Amygdala (tissue), 56 donors: ENCODE measurements at places on chromosomes 13 and 19.

GRCh38 chr19:35560271-35560670 lies 3.2 kb downstream of the ATP4A start:
- DNase-seq = no peak

- no peak for DNase-seq
Measured at GRCh38 chr19:20660473-20661140, 764 bp downstream of the ZNF626 start.

DNA sequence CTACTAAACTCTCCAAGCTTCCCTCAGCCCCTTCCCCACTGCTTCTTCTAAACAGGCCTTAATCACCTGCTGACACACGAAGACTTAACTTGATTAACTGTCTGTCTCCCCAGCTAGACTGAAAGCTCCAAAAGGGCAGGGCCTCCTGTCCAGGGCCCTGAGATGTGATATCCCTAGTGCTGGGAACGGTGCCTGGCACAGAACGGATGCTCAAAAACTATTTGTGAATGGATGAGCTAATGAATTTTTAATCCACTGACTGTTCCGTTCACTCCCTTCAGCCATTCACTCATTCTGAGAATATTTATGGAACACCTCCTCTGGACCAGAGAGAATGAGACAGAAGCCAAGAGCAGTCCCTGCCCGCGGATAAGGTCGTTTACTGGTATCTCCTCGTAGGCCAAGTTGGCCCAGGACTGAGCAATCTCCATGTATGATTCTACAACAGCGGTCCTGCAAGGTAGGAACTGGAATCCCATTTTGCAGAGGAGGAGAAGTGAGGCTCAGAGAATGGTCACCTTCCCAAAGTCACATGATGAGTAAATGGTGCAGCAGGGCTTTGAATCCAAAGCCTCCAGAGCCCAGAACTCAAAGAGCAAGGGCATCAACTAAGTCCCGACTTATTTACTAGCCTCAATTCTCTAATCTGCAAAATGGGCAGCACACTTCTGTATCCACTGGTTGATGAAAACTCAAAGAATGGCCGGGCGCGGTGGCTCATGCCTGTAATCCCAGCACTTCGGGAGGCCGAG lies 3.4 kb downstream of the DMWD start:
- no peak for DNase-seq

GRCh38 chr13:47480951-47481350 lies 520.1 kb downstream of the SUCLA2 start:
- no peak for DNase-seq

GRCh38 chr19:49916839-49917733 lies 11.9 kb upstream of the ATF5 start:
- DNase-seq = no peak

DNA sequence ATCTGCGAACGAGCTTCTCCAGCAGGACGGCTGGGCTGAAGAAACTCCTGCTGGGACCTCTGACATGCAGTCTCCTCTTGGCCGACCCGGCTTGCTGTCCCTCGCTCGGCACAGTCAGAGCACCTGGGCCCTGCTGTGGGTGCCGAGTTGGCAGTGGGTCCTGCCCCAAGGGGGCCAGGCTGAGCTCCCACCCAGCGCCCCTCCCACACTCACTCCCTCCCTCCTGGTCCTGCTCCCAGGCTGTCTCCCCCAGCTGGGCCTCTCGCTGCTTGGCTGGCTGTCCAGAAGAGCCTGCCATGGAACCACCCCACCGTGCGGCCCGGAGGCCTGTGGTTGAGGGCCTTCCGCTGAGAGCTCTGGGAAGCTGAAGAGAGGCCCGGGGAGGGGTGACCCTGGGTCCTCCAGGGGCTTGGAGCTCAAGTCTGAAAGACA lies 6.0 kb downstream of the AKT2 start:
- no peak for DNase-seq

DNA sequence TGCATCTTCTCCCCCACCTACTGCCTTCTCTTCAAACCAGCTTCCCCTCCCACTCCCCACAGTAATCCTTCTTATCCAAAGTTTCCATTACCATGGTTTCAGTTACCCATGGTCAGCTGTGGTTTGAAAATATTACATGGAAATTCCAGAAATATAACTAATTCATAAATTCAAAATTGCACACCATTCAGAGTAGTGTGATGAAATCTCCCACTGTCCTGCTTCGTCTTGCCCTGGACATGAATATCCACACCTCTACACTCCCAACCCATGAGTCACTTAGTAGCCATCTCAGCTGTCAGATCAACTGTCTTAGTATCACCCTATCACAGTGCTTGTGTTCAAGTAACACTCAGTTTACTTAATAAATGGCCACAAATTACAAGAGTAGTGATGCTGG lies 3.8 kb upstream of the KCTD12 start:
- no peak for DNase-seq

DNA sequence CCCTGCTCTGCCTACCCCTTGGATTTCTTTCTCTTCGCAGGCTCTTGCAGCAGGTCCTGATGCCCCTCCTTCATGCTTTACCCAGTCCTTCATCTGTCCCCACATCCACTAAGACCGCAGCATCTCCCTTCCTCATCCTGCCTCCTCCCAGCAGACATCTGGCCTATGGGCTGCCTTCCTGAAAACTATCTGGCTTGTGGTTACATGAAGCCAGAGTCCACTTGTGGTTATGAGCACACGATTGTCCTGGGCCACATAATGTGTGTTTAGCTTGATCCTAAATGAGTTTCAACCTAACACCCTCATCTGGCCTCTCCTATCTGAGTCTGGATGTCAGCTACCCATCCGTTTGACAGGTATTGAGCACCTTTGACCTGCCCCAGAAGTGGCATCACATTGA lies 5.5 kb upstream of the ZNF175 start:
- no peak for DNase-seq

DNA sequence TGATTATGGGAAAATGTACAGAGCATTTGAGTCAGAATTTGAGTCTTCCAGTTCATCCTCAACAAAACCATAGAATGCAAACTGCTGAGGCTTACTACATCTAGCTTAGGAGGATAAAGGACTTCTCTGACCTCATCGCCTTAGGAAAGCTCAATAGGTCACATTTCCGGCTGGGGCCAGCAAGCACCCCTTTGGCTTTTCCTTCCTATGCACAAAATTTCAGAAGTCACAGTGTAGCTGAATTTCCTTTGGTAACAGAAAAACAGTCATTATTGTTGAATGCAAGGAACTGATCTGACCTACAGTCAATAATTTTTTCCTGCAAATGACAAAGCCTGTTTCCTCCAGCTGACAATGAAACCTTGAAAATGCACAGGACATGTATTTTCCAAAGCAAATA lies 32.8 kb upstream of the LRCH1 start:
- DNase-seq = no peak

DNA sequence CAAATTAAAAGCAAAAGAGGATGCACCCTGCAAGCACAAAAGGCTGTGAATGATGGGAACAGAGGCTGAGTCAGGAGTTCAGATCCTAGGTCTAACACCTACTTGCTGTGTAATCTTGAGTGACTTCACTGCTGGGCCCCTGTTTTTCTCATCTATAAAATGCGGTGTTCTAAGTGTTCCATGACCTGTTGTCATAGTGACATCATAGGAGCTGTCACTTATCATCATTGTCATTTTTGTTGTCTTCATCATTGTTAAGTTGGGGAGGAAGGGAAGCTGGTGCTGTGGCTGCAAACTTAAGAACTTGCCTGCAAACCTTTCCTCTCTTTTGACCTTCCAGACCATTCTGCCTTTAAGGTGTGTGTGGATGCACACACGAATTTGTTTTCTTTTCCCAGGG lies 20.6 kb downstream of the ACSBG2 start:
- DNase-seq = no peak

GRCh38 chr13:108178078-108178477 lies 37.3 kb downstream of the LIG4 start:
- no peak for DNase-seq

GRCh38 chr19:43439032-43439708 lies 24.5 kb downstream of the TEX101 start:
- no peak for DNase-seq

DNA sequence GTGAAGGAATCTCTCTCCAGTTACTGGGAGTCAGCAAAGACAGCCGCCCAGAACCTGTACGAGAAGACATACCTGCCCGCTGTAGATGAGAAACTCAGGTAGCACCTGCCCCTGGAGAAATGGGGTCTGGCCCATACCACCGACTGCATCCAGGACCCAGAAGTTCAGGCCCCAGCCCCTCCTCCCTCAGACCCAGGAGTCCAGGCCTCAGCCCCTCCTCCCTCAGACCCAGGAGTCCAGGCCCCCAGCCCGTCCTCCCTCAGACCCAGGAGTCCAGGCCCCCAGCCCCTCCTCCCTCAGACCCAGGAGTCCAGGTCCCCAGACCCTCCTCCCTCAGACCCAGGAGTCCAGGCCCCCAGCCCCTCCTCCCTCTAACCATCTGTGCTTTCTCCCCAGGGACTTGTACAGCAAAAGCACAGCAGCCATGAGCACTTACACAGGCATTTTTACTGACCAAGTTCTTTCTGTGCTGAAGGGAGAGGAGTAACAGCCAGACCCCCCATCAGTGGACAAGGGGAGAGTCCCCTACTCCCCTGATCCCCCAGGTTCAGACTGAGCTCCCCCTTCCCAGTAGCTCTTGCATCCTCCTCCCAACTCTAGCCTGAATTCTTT lies 3.0 kb downstream of the APOC2 start:
- DNase-seq = no peak

DNA sequence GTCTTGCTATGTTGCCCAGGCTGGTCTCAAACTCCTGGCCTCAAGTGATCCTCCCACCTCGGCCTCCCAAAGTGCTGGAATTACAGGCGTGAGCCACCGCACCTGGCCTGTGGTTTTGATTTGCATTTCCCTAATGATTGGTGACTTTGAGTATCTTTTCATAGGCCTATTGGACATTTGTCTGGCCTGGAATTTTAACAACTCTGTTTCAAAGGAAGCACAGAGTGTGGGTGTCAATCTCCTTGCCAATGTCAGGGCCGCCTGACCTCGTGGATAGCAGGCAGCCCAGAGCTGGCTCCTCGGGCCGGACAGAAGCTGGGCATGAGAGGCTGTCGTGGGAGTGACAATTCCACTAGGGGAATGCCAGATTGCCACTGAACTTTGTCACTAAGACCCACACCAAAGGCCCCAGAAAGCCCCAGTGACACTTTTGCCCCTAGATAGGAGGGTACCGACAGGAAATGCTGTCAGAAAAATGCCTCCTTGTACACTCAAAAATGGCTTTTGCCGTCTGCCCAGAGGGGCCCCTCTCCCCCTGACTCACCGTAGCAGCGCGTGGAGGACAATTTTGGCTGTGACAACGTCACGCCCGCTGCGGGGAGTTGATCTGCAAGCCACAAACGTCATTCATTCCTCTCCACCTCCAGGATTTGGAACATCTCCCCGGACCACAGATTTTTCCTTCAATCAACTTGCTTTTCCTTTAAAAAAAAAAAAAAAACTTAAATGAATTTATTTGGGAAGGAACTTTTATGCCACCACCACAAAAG lies 11.7 kb upstream of the ADGRE5 start:
- no peak for DNase-seq

GRCh38 chr13:50626101-50626547 lies 217.4 kb downstream of the DLEU7 start:
- no peak for DNase-seq

- DNase-seq = no peak
Measured at GRCh38 chr19:45790942-45791341, 1.7 kb downstream of the DMWD start.

DNA sequence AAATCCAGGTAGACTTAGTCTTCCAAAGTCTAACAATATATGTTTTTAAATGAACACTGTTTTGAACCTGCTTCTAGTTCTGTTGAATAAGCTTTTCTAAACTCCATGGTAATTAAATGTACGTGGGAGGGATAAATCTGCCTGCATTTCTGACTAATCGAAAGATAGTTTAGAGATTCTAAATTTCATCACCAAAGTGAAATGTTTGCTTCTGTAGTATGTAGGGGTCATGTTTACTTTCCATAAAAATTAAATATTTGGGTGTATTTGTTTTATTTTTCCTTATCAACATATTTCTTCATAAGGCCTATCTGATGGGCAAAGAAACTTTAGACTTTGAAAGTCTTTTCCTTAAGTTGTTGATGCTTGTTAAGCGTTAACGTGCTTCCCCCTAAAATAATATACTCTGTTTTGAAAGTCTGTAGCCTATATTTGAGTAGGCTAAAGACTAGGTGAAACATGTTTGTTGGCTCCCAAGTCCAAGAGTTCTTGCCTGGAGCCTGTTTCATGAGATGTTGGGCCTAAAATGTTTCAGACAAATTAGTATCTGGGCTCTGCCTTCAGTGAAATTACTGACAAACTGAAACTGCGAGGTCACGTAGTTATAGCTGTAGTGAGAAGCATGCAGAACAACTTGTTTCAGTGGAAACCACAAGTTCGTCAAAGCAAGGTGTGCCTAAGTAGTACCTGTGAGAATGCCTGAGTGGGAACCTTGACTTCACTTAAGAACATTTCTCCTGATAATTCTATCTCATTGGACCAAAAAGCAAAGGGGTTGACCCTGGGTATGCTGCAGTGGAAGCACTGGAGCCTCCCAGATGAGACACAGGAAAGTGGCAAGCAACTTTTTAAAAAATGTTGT lies 126.2 kb downstream of the LMO7 start:
- DNase-seq = no peak

DNA sequence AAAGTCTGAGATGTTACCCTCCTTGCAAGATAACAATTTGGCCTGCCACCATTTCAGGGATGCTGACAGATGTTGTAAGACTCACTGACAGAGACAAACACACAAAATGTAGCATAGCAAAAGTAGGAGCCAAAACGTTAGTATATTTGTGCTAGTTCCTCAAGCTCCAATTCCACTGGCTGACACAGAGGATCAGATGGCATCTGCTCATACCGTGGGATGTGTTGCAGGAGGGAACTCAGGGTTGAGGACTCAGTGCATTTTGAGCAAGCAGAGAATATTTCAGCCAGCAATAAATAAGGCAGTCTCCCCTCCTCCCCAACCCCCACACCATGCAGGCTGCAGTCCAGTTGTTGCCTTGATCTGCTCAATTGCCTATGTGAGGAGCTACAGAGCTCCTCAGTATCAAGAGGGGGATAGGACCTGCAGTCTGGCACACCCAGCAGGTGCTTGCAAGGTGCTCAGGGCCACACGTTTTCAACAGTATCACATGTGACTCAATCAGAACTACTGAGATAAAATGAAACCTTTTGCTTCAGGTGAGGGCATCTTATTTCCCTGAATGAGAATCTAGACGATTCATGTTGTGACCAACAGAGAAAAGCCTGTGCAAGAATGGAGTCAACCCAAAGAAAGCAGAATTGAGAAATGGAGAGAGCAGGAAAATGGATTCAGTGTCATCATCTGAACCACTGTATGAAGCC lies 23.6 kb upstream of the LRCH1 start:
- DNase-seq = no peak

- DNase-seq = no peak
Measured at GRCh38 chr19:38429055-38429810, 3.2 kb upstream of the RASGRP4 start.

- DNase-seq = no peak
Measured at GRCh38 chr19:1216756-1217155, 11.2 kb downstream of the STK11 start.

DNA sequence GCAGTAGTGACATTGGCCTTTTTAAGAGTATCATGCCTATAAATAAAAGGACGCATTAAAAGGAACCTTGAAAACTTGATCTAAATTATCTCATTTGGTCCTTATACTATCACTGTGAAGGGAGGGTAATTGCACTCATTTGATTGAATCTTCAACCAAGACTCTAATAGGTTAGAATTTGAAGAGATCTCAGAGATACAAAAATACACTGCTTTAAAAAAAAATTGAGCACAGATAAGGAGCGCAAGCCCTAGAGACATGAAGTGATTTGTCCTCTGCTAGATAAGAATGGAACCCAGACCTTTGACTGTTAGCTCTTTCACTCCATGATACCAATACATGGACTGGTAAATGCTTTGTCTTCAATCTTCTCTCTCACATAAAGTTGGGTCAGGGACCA lies 58.2 kb upstream of the RXFP2 start:
- no peak for DNase-seq

GRCh38 chr13:35891507-35892441 lies 239.4 kb downstream of the DCLK1 start:
- DNase-seq = no peak
